Stimulated activated CD4-positive, alpha-beta T cell treated with anti-CD3 and anti-CD28 coated beads, TNF-alpha, amount 100 ng/mL, for 48 hours (primary cell): ENCODE measurements at places on chromosomes 3 and 15.

- no peak for DNase-seq
Observed at GRCh38 chr3:48034000-48034516, 17.8 kb upstream of the MAP4 start.

DNA sequence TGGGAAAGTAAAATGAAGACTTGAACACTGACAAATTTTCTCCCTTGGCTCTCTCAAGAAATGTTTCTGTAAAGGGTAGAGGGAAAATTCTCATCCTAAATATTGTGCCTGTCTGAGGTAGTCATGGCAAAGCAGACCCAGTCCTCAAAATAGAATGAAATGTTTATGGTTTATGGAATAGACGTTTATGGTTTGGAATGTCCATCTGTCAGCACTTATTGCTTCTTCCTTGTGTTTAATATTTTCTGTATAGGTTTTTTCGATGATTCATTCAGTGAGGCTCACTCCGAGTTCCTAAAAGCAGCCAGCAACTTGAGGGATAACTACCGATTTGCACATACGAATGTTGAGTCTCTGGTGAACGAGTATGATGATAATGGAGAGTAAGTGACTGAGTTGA is 13.9 kb downstream of the ELL3 start:
- DNase-seq, result no peak

- DNase-seq, result no peak
Observed at GRCh38 chr3:37943126-37943525, 47.5 kb upstream of the VILL start.

DNA sequence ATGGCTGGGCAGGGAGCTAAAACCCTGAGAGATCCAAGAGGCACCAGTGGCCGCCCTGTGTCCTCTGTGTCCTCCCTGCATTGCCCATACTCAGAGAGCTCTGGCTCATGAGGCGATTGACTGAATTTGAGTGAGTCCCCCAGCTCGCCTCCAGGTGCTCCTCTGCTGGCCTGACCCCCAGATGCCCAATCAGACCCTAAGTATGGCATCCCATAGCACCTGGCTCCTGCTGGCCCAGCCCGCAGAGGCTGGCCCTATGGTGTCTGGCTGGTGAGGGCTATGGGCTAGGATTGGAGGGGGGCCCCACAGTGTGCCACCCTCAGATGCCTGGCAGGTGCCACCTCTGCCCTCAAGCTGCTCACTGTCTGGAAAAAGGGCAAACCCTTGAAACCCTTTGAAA is 1.6 kb upstream of the TKT start:
- DNase-seq, result no peak

DNA sequence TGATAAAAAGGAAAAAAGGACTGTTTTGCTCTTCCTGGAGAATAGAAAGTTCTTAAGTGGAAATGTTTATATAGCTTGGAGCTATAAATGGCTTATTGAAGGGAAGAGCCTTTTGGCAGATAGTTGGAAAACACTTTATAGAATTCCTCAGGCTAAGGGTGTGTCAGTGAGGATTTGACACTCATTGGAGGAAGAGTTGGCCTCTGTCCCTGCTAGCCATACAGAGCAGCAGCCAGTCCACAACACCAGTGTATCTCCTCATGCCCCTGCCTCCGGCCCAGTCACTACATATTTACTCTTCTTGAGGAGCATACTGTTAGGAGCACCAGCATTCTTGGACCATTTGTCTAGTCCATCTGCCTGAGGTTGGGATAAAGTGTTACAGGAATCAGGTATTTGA is 36.2 kb downstream of the KLHL18 start:
- no peak for DNase-seq

DNA sequence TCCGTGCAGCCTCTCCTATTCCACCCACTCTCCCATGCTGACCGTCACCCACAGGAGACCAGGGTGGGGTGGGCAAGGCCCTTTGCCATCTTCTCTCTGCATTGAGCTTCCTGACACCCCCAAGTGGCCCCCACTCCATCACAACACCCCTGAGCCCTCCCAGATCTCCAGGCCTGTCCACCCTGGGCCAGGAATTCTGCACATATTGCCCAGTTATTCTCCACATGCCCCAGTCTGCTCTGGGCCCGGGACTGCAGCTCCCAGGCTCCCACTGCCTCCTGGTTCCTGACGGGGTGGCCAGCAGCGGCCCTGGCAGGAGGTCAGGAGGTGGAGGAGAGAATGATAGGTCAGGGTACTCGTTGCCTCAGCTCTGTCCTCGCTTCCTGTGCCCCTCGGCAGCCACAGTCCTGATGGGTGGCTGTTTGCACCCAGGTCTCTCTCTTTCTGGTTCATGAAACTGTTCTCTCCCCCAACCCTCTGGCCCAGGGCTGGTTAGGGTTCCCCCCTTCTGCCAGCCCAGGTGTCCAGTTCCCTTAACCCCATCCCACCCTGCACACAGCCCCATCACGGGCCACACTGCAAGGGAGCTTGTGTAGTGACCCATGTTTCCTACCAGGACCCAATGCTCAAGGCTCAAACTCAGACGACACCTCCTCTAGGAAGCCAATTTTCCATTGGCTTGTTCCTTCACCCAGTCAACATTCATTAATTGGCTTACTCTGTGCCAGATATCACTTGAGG is 47.3 kb downstream of the IQSEC1 start:
- no peak for DNase-seq

- DNase-seq, result no peak
Observed at GRCh38 chr3:152258448-152259393, 10.0 kb upstream of the MBNL1 start.
